ENCODE measurements at places on chromosomes 16 and 17.

GRCh38 chr16:76409706-76410105 lies 132.5 kb downstream of the CNTNAP4 start:
- DNase-seq, result no peak

GRCh38 chr17:47305302-47305923 lies 18.3 kb upstream of the EFCAB13 start:
- peak; percentile 86 for DNase-seq

GRCh38 chr16:76204249-76204648 lies 73.0 kb upstream of the CNTNAP4 start:
- no peak for DNase-seq

DNA sequence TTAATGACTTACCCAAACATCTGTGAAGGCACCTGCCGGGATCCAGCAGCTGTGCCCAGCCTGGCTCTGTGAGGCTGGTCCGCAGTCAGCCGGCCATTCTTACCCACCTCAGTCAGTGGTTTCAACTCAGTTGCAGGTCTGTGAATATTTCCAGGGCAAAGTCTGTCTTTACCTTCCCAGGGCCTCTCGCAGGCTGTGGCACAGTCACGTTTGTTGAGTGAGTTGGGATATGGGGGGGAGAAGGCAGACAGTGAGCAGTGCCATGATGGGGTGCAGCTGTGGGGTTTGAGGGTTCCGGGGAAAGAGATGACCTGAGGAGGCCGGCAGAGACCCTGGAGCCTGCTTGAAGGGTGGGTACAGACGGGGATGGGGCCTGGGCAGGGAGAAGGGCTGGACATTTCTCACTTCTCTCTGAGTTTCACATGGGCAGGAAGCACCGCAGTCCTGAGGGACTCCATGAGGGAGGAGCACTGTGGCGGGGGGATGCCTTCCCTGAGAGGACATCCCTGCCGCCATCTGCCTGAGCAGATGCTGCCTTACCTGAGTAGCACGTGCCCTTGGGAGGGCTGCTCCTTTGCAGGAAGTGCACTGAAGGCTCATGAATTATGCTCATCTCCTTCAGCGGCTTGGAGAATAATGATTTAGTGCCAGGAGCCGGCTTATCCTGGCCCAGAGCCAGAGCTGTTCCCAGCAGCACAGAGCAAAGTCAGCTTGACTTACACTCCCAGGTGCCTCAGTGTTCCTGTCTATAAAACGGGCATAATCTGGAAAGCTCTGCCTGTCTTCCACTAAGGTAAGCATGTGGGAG lies 48.1 kb downstream of the KSR1 start:
- DNase-seq, result no peak

GRCh38 chr17:75319904-75320691 lies 30.9 kb upstream of the SLC25A19 start:
- no peak for DNase-seq

GRCh38 chr17:68344701-68345136 lies 53.4 kb downstream of the ARSG start:
- DNase-seq, result peak; percentile 70

Measured in NCI-H226 (cell line).